ENCODE measurements at places on chromosomes 11 and 22.

DNA sequence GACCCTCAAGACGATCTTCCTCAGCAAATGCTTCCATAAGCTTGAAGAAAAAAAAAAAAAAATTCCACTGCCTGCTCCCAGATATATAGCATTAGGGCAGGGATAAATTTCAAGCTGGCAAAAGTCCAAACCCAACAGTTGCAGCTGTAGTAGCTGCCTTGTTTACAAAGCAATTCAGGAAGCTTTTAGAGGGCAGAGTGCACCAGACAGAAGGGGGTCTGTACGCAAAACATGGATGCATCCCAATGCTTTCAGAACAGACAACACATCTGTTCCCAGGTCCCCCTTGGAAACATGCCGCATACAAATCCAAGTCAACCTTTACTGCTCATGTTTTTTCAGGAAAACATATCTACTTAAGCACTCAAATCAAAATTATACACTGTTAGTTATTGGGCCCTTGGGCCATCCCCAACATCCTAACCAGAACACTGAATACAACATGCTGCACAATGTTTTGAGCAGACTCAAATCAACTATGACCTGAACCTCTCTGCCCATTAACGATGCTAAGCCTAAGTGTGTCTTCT lies 94.5 kb downstream of the CADM1 start:
- DNase-seq: no peak

DNA sequence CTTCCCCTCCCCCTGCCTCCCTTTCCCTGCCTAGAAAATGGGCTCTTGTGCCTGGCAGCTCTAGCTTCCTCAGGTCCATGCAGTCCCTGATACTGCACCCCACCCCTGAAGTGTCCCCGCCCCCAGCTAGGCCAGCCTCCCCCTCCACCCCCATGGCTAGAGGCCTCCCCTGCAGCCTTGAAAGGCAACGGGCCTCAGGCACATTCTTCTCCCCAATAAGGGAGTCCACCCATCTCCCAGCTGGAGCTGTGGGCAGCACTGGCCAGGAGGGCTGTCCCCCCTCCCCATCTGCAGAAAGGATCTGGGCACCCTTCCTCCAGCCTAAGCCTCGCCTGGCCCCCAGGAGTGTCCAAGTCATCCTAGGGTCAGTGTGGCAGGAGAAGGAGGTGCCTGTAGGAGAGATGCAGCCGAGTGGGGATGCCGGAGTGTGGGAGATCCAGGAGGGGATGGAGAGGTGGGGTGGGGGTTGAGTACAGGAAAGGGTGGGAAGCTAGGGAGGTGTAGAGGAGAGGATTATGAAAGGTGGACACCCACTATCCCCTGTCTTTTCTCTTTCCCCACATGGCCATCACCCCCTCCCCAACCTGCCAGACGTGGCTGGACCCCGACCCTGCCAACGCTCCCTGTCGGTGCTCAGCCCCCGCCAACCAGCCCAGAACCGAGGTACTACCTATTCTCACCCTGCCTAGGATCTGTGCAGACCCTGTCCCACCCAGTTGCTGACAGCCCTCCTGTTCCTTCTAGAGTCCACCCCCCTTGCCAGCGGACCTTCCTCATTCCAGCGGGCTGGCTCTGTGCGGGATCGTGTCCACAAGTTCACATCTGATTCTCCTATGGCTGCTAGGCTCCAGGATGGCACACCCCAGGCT lies 9.3 kb downstream of the SMTN start:
- no peak for DNase-seq

DNA sequence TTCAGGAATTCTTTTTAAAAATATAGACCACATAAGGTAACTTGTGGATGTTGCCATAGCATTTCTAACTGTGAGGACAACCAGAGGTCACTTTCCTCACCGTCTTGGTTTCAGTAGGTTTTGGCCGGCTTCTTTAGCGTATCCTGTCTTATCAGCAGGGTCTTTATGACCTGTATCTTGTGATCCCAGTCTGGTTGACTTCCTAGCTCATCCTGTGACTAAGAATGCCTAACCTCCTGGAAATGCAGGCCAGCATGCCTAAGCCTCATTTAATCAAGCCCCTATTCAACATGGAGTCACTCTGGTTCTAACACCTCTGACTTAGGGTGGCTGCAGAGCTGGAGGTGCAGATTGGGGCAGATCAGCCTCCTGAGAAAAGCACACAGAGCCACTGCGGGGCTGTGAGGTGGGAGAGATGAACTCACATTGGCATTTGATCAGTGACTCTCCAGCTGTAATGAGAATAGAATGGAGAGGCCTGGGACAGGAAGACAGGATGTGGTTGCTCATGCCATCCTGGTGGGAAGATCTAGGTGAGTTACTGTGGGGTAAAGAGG lies 41.1 kb upstream of the TOP3B start:
- DNase-seq: no peak

- DNase-seq: peak; percentile 28
These were observed 32.2 kb upstream of the SESN3 start for GRCh38 chr11:95262994-95263765.

DNA sequence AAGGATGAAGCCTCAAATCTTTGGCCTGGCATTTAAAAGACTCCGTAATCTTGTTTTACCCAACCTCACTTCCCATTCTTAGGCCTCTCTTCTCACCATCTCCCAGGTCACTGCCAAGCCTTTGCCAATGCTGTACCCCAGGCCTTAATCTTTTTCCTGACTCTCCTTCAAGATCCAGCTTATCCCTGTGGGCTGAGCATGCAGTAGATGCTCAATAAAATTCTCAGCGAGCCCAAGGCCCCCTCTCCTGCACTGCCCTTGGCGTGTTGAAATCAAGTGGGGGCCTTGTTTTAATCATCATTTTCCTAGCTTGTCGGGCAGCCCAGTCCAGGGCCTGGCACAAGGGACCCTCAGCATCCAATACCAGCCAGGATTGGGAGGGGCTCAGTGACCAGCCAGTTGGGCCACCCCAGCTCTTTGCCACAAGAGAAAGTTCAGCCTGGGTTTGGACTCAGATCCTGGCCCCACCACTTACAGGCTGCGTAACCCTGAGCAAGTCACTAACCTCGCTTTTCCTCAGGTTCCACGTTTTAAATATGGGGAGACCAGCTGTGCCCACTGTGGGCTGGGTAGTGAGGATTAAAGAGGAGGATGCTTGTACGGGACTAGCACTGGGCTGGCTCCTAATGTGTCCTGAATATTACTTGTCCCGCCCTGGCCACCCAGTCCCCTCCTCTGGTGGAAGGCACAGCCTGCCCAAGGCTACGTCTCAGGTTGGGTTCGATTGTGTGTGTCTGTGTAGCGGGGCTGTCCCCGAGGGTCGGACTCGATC lies 943 bp upstream of the YWHAH start:
- no peak for DNase-seq

DNA sequence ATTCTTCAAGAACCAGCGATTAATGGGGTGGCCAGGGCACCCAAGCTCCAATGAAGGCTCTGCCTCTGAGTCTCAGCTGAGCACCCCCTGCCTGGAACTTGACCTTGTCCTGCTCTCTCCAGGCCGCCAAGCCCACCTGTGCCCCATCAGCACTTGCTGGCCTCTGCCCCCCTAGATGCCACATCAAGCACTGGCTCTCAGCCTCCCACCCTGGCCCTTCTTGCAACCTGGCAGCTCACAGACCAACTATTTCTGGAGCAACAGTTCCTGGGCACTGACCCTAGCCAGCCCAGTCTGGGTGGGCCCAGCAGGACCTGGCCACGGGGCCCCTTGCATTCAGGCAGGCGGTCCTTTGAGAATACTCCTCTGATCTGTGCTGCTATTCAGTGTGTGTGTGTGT lies 98.8 kb upstream of the PITPNB start:
- DNase-seq: no peak

- no peak for DNase-seq
These were observed 14.6 kb upstream of the STK33 start for GRCh38 chr11:8608652-8609051.

DNA sequence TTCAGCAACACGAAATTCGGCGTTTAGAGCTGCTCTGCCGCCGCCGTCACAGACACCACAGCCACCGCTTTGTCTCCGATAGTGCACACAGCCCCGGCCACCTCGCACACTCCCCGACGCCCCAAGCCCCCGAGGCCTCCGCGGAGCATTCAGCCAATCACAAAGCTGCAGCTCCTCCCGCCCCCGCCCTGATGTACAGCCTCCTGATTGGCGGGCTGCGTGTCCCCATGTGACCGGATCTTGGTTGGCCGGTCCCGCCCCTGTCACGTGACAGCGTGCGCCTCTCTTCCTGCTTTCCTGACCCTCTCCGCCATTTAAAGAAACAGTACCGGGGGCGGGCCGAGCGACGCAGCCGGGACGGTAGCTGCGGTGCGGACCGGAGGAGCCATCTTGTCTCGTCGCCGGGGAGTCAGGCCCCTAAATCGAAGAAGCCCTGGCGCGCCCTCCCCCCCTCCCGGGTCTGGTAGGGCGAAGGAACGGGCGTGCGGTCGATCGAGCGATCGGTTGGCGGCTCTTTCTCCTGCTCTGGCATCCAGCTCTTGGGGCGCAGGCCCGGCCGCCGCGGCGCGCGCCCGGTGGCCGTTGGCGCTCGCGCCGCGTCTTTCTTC lies at the start of gene TUG1:
Gene TUG1 (plus strand): TSS at position 342 of the 608 bp plus-strand sequence.
- DNase-seq: peak; percentile 97

- DNase-seq: no peak
These were observed 122.7 kb downstream of the EFCAB6 start for GRCh38 chr22:43689356-43689755.

Measured in T-helper 1 cell (primary cell).